ENCODE measurements at places on chromosomes 16 and 17.

- no peak for DNase-seq
Observed at GRCh38 chr16:67403976-67404555, 10.8 kb upstream of the TPPP3 start.

DNA sequence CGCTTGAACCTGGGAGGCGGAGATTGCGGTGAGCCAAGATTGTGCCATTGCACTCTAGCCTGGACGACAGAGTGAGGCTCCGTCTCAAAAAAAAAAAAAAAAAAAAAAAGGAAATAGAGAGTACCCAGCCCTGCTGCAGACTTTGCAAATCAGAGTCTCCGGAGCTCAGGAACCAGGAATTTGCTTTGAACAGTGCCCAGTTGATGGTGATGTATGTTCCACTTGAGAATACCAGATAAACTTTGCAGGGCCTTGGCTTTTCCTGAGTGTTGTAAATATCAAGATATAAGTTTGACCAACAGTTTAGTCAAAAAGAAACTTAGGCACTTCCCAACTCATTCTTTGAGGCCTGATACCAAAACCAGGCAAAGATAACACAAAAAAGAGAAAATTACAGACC, 30.6 kb upstream of the MAP3K14 start:
- no peak for DNase-seq

GRCh38 chr17:78000341-78000740, 41.8 kb downstream of the TNRC6C start:
- DNase-seq, result no peak

DNA sequence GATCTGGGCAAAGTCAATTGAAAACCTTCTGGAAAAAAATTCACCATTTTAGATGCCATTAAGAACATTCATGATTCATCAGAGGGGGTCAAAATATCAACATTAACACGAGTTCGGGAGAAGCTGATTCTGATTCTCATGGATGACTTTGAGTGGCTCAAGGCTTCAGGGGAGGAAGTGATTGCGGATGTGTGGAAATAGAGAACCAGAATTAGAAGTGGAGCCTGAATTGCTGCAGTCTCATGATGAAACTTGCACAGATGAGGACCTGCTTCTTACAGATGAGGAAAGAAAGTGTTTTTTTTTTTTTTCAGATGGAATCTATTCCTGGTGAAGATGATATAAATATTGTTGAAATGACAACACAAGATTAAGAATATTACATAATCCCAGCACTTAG, 12.9 kb downstream of the ITGAX start:
- DNase-seq, result no peak

GRCh38 chr17:81928544-81929252, 1.2 kb upstream of the MAFG start:
- DNase-seq, result peak; percentile 27

- DNase-seq, result peak; percentile 73
Observed at GRCh38 chr17:54813896-54814295, 86.8 kb upstream of the TOM1L1 start.

GRCh38 chr17:47792979-47793378, 28.6 kb downstream of the OSBPL7 start:
- no peak for DNase-seq

DNA sequence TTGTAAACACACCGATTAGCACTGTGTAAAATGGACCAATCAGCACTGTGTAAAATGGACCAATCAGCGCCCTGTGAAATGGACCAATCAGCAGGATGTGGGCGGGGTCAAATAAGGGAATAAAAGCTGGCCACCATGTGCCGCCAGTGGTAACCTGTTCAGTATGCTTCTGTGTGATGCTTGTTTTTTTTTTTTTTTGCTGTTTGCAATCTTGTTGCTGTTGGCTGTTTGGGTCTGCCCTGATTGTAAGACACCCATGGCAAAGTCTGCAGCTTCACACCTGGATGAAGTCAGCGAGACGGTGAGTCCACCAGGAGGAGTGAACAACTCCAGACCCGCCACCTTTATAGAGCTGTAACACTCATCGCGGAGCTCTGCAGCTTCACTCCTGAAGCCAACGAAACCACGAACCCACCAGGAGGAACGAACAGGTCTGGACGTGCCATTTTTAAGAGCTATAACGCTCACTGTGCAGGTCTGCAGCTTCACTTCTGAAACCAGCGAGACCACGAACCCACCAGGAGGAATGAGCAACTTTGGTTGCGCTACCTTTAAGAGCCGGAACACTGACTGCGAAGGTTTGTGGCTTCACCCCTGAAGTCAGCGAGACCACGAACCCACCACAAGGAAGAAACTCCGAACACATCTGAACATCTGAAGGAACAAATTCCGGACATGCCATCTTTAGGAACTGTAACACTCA, 85.0 kb upstream of the MED9 start:
- no peak for DNase-seq

DNA sequence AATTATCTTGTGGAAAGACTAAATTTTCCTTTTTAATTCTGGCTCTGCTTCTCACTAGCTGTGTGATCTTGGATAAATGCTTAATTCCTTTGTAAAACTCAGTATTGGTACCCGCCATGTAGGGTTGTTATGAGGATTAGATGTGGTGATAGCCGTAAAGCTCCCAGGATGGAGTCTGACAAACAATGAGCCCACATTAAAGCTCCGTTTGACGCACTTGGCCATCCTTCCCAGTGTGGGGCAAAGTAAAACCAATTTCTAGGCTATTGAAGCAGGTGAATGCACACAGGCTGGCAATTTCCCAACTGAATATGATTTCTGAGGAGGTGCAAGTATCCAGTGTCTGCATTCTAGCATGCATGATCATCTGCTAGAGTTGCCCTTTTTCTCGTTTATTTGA, 123.6 kb downstream of the MRTFB start:
- DNase-seq, result no peak

DNA sequence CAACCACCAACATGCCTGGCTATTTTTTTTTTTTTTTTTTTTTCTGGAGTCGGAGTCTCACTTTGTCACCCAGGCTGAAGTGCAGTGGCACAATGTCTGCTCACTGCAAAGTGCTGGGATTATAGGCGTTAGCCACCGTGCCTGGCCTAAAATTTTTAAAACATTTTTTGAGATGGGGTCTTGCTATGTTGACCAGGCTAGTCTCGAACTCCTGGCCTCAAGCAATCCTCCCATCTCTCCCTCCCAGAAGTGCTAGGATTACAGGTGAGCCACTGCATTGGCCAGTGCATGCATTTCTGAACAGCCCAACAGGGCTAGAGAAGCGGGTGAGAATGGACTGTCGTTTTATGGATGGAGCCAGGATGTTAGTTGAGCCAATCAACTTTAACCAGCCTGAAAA, 72.4 kb downstream of the ERCC4 start:
- DNase-seq, result no peak

DNA sequence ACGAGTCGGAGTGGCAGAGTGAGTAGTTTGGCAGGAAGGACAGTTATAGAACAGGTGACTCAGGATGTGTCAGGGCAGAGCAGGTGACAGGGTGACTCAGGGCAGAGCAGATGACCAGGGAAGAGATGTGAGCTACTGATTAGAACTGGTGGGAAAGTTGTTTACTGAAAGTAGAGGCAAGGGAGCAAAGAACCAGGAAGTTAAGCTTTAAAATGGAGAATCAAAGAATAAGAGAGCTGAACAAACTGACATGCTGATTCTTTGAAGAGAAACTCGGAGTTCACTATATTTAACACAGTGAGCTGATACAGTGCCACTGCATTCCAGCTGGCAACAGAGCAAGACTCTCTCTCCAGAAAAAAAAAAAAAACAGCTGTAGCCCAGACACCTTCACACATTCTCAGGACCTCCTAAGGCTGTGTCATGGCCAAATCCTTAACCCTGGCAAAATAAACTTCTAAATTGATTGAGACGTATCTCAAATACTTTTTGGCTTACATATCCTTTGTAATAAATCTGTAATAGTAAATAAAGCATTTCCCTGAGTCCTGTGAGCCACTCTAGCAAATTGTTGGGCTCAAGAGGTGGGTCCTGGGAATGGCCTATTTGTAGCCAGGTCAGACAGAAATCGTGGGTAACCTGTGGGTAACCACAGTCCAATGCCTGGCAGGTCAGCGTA, 12.3 kb upstream of the UBE2I start:
- peak; percentile 77 for DNase-seq

GRCh38 chr16:8943966-8944759, 19.5 kb downstream of the USP7 start:
- no peak for DNase-seq

- peak; percentile 84 for DNase-seq
Observed at GRCh38 chr16:76265434-76266045, 11.7 kb upstream of the CNTNAP4 start.

DNA sequence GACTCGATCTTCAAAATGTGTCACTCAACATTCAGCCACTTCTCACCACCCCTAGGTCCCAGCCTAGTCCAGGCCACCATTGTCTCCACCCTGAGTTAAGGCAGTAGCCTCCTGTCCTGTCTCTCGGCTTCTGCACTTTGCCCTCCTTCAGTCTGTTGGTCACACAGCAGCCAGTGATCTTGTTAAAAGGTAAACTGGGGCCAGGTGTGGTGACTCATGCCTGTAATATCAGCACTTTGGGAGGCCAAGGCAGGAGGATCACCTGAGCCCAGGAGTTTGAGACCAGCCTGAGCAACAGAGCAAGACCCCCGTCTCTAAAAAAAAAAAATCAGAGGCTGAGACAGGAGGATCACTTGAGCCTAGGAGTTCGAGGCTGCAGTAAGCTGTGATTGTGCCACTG, 25.8 kb downstream of the WWP2 start:
- DNase-seq, result no peak

DNA sequence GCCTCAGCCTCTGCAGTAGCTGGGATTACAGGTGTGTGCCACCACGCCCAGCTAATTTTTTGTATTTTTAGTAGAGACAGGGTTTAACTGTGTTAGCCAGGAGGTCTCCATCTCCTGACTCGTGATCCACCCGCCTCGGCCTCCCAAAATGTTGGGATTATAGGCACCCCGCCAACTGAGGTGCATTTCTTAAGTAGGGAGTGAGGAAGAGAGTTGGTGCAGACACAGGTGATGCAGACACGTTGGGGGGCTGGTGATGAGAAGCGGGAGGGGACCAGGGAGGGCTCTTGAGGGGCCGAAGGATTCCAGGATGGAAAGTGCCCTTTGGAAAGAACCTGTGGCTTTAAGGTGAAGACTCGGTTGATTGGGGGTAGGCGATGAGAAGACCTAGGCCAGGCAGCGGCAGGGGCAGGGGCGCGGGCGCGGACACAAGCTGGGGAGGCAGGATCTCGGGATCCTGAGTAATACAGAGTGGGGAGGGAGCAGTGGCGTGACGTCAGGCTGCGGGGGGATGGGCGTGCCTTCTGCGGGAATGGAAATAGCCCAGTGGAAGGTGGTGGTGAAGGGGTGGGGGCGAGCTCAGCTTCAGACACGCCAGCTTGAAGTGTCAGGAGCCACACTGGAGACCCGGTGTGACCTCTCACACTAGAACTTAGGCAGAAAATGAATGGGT, 2.5 kb upstream of the ATP6V0C start:
- DNase-seq, result peak; percentile 47

DNA sequence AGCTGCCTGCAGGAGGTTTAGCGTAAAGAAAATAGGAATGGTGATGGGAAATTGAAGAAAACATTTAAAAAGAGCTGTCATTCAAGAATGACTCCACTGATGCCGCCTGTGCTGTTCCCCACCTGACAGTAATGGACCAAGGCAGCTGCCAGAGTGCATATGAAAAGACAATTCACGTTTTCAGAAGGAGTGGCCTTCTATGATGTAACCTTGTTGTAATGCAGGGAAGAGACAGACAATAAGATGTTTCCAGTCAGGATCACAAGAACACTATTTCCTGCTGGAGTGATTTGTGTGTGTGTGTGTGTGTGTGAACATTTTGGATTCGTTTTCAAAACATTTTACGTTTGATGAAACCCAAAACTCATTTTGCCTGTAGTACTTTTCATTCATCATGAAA, 203.7 kb downstream of the LGALS9B start:
- peak; percentile 46 for DNase-seq

DNA sequence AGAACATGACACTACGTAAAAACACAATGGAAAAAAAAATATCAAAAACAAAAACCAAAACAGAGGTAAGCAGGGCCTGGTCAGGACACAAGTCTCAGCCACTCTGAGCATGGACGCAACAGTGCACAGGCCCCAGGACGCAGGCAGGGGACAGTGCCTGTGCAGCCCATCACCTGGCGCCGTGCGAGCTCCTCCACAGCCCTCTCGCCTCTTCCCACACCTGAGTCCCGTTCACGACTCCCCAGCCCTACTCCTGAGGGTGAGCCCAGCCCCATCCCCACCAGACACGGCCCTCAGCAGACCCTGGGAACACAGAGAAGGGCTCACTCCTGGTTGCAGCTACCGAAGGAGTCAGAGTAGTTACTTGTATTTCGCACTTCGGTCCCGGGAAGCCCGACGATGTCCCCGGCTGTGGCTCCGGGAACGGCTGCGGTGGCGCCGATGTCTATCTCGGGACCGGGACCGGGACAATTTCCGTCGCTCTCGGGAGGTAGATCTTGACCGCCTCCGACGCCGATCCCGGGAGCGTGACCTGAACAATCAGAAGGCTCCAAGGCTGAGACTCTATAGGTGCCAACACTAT, 9.4 kb downstream of the HBQ1 start:
- DNase-seq, result no peak

DNA sequence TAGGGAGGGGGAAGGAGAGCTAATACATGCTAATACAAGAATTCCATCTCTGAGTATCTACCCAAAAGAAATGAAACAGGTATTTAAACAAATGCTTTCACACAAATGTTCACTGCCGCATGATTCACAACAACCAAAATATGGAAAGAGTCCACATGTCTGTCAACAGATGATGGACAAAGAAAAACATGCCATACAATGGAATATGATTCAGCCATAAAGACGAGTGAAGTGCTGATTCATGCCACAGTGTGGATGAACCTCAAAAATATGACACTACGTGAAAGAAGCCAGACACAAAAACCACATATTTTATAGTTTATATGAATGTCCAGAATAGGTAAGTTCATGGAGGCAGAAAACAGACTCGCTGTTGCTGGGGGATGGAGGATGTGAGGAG, 321.4 kb downstream of the FOXL1 start:
- no peak for DNase-seq

- no peak for DNase-seq
Observed at GRCh38 chr17:4108397-4108796, 34.4 kb downstream of the ZZEF1 start.

- no peak for DNase-seq
Observed at GRCh38 chr17:40659911-40660310, 5.1 kb downstream of the KRT222 start.

DNA sequence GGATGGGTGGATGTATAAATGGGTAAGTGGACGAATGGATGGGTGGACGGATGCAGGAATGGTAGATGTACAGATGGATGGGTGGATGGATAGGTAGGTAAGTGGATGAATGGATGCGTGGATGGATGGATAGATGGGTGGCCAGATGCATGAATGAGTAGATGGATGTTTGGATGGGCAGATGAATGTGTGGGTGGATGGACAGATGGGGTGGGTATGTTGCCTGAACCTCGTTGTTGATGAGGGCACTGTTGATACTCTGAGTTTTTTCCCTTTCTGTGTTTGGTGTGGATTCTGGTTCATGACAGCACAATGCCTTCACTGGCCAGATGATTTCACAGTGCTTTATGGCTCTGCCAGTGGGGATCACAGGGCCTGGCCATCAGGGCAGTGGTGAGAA, 208.3 kb downstream of the NPIPB11 start:
- no peak for DNase-seq

GRCh38 chr16:27408012-27408601, 6.1 kb downstream of the IL21R start:
- no peak for DNase-seq
